ENCODE measurements at places on chromosomes 4 and X.

GRCh38 chr4:8377103-8378075 lies 63.1 kb downstream of the ACOX3 start:
- DNase-seq, result no peak

DNA sequence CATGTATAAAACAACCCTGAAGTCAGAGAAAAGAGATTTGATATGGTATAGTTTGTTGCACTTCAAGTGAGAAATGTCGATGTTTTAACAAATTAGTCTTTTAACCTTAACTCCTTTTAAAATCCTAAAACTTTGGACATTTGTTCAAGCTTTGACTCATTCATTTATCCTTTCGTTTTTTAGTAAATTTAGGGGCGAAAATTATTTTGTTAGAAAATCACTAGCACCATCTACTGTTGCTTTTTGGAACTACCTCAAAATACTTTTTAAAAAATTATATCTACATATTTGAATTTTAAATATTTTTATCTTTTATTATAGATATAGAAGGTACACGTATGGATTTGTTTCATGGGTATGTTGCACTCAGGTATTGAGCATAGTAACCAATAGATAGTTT lies 165.1 kb upstream of the POF1B start:
- DNase-seq, result no peak

- no peak for DNase-seq
Measured at GRCh38 chrX:133706890-133707289, 278.5 kb downstream of the GPC3 start.

- DNase-seq, result no peak
Measured at GRCh38 chrX:53594354-53594753, 92.2 kb downstream of the HUWE1 start.

GRCh38 chr4:5460106-5460801 lies 248.1 kb downstream of the EVC2 start:
- no peak for DNase-seq

DNA sequence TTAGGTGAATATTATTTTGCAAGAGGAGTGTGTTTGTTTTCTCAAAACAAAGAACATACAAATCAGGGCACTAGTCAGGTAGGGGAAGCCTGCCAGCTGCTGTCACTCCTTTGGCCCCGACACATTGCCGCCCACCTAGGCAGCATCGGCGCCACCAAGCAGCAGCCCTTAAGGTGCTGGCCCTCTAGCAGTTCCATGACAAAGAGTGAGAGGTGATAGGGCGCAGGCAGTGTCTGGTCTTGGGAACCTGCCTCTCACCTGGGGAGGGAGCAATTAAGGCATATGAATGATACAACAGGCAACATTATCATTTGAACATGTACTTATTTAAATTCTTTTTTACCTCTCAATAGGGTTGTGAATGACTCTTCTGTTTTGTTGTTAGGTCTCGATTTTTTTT lies 135.1 kb downstream of the PLS3 start:
- no peak for DNase-seq

GRCh38 chrX:105552395-105552794 lies 269.9 kb upstream of the NRK start:
- no peak for DNase-seq

DNA sequence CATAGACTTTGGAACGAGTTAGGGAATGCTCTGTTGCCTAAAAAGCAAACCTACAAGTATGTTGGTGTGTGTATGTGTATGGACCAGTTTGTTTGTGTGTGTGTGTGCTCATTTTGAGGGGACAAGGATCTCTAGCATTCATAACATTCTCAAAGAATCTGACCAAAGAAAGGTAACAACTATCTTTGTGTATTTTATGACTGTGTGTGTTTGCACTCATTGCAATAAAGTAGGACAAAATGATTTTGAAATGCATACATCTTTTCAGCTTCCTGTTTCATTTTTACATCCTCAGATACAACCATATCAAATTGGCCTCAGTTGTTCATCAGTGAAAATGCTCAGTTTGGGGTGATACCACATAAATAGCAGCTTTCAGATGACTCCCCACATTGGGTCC lies 8.3 kb upstream of the XK start:
- DNase-seq, result no peak

DNA sequence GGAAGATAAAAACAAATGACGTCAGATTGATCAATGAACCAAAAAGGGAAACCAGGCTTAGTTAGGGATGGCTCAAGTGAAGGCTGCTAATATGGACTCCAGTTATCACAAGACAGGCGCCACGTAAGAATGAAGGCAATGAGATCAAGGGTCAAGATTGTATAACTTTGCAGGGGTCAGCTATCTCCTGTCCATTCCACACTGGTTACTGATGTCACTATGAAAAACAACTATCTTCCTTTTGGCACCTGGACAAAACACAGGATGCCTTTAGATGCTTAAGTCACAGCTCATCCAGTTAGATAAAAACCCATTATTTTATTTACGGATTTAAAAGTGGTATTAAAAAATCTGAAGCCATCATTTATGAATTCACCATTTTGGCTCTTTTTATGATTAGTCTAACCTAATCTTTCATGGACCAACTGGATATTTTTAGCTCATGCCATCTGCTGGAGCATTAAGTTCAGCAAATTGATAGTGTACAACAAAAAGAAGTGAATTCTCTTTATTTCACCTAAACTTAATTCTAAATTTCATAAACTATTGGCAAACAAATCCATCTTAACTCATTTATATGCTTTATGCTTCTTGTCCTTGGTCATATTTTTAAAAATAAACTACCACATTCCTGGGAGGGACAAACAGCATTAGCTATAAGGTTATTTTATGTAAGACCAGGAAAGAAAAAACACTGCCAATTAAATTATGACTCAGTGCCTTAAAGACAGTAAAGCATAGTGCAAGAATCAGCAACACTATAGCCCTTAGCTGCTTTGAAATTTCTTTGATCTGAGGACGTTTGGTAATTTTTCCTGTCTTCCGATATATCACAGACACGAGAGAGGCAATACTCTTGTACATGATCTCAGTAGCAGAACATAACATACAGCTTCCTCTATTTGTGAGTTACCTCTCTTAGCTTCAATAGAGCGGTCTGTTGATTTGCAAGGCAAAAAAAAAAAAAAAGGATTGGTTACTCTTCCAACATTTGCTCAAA lies 27.0 kb downstream of the DHX15 start:
- no peak for DNase-seq

DNA sequence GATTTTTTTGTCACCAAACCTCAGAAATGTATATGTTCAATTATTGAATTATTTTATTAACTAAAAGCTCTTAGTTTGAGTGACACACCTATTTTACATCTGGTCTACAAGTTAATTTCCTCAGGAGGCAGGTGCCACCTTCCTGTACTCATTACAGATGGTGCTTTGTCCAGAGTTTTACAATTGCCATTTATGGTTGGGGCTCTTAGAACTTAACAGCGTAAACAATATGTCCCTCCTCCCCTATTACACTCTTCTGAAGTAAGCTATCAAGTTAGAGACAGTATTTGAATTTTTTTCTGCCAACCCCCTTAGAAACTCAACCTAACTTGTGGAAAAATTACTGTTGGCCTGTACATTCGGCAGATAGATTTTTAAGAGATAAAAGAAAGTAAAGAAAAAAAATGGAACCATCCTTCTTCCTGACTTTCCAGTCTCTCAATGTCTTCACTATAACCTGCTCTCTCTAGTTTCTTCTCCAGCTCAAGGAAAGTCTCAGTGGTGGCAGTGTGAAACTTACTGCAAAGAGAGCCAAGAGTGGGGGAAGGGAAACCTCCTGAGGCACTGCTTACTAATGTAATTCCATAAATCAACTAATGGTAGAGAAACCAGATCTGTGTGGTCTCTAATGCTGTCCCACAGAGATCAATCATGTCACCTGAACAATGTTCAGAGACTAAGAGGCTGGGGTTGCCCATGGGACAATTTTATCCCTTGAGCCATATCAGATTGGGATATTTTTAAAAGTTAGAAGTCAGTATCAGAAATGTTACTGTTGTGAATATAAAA lies 7.8 kb downstream of the CXXC4 start:
- DNase-seq, result no peak

DNA sequence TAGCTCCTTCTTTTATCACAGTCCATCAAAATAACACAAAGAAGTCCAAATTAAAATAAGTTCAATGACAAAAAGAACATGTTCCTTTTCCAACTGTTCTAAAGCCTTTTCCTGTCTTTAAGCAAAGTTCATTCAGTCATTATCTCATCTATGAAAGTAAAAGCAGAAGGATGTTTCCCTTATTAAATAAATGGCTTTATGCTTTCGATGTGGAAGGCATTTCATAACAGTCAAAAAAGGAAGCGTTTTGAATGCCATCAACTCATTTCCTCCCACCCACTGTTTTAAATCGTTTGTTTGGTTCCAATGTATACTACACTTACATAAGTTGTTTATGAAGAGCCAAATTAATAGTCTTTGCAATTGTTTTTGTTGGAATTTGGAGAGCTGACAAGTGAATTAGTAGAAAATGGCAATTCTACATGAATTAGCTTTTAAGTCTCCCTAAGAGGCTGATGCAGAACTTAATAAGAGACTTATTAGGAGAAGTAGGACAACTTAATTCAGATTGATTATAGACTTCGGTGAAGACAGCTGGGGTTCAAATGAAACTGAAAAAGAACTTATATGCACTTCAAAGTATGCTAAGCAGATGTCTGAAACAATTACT lies 392.6 kb upstream of the FTHL17 start:
- no peak for DNase-seq

DNA sequence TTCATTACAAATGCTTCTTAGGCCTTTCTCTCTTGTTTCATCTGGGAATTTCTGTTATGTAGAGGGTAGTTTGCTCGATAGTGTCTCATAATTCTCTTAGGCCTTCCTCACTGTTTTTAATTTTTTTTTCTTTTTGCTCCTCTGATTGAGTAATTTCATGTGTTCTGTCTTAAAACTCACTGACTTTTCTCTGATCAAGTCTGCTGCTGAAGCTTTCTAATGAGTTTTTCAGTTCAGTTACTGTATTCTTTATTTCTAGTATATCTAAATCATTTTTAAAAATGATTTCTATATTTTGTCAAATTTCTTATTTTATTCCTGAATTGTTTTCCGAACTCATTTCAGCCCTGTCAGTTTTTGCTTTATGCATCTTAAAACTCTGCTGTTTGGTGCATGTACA lies 228.0 kb downstream of the MID1IP1 start:
- DNase-seq, result no peak

GRCh38 chr4:61004651-61005170 lies 195.4 kb upstream of the ADGRL3 start:
- no peak for DNase-seq

GRCh38 chrX:40484408-40485091 lies 96.2 kb upstream of the ATP6AP2 start:
- DNase-seq, result no peak

DNA sequence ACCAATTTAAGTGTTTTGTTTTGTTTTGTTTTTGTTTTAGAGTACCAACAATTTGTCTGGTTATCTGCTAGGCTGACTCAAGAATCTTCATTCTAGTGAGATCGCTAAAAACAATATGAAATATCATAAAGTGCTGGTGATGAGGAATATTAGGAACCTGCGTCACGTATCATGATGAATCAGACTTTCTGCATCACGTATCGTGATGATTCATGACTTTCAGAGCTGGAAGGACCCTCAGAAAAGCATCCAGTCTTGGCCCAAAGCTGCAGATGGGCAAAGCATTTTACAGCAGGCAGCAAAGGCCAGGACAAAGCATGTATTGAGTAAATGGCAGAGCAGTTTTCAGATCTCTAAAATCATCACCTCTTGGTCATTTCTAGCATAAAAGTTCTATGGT lies 278.0 kb upstream of the BOD1L1 start:
- no peak for DNase-seq

DNA sequence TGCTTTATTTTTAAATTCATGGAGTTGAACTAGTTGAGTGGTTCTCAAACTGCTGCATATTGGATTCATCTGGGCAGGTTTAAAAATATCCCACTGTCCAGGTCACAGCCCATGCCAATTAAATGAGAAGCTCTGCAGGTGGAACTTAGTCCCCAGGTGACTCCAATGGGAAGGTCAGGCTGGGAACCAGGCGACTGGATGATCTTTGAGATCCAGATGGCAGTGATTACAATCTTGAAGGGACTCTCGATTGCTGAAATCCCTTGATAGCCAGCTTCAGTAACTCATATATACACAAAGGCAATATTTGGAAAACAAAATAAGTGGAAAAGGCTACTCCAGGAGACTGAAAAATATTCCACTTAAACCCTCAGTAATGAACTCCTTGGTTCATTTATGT lies 8.1 kb downstream of the ADH1A start:
- DNase-seq, result no peak

DNA sequence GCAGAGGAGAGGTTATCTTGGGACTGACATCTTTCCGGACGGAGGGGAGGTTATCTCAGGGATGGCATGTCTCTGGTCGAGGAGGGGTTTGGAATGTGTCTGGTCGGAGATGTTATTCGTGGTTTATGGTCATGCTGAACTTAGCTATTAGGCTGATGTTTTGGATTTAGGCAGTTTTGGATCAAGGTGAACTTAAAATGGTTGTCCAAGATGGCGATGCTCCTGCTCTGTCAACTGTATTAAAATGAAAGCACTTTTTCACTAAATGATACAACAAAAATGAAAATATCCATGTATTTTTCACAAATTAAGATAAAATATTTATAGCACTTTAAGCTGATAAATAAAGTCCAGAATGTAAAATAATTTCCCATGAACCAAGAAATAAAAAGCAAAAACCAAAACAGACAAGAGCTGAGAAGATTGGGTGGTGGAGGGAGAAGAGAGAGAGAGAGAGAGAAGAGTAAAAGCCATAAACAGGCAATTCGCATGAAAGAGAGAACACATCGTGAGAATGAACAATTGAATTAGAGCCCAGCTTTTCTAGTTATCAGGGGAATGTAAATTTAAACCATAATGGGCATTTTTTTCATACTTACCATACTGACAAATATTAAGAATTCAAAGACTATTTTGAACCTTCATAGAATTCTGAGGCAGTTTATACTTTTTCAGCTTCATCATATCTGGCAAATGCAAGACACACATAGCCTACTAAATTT lies 2236.0 kb upstream of the AGA start:
- no peak for DNase-seq

DNA sequence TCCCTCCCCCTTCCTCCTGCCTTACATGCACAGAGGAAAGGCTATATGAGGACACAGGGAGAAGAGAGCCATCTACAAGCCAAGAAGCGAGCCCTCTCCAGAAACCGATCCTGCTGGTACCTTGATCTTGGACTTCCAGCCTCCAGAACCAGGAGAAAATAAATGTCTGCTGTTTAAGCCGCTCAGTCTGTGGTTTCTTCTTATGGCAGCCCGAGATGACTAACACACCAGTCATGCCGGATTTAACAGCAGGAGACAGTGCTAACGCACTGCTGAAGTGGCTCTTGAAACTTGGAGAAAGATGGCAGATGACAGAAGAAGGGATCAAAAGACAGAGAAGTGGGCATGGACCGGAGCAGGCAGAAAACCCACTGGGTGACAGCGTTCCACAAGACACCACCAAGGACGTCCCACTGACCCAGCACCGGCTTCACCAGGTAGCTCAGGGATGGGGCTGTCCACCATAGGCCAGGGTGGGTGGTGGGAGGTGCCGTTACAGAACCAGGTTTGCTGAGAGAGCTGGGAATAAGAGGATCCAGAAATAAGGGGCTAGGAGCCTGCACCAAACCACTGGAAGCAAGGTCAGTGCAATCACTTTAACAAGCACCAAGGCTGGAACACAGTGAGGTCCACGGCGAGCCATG lies 6.2 kb upstream of the MAN2B2 start:
- DNase-seq, result no peak

- DNase-seq, result no peak
Measured at GRCh38 chr4:153649572-153649991, 34.5 kb upstream of the TLR2 start.

- no peak for DNase-seq
Measured at GRCh38 chr4:105060628-105061027, 86.0 kb upstream of the TET2 start.

All from stimulated activated CD4-positive, alpha-beta T cell treated with anti-CD3 and anti-CD28 coated beads, Interleukin-4, amount 100 ng/mL, for 4 hours (primary cell).